Fibroblast of upper back skin (primary cell): ENCODE measurements at places on chromosomes 3 and 15.

- no peak for DNase-seq
Measured at GRCh38 chr3:69384326-69384725, 1.6 kb downstream of the FRMD4B start.

- peak; percentile 1 for DNase-seq
Measured at GRCh38 chr3:85259748-85260147, 301.0 kb downstream of the CADM2 start.

- DNase-seq: no peak
Measured at GRCh38 chr15:57522148-57522547, 69.6 kb upstream of the MYZAP start.

DNA sequence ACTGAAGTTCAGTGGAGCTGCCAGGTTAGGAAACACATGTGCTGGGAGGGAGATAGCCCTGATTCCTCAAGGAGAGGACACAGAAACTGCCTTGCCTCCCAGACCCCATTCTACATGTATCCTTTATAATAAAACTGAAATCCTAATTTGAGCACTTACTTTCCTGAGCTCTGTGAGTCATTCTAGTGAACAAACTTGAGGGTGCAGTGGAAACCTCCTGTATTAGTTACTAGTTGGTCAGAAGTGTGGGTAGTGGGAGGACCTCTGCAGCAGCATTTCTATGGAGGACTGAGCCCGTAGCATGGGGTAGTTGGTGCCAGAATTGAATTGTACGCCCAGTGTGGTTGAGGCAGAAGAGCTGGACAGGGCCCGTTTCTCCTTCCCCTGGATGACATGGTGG, 23.9 kb downstream of the ATP1B3 start:
- DNase-seq: no peak

DNA sequence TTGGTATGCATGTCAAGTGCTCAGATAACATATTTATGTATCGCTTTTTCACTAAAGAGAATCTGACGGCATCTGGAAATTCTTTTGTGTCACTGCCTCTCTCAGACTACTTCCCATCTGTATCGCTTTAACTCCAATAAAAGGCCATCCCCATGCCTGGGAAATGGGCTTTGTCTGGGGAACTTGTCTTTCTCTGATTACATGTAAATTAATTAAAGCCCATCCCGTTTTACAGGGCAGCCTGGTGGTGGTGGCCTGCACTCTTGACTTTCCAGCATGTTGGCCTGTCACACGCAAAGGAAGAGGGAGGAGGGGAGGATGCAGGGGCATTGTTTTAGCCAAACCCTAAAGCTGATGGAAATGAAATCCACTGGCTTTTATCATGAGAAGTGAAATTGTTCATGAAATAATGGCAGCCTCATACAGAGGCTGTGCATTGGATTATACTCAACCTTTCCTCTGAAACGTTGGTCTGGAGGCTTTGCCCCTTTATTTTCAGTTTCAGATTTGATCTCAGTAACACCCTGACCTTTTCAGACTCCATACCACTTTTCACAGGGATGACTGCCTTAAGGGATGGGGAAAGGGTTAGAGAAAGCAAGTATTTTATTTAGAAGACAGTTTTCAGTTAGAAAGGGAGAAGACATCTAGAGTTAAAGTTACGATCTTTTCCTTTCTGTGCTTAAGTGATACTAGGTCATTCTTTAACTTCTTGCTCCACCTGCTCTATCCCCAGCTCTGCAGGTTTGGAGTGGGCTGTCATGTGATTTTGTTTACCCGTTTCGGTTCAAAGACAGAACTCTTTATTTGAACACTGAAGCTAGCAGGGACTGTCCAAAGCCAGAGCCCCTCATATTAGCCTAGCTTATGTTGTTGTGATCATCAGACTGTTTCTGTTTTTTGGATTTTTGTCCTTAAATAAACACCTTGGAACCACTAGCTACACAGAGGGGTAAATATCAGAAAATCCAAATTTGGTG, 94.6 kb upstream of the CTDSPL start:
- peak; percentile 28 for DNase-seq

DNA sequence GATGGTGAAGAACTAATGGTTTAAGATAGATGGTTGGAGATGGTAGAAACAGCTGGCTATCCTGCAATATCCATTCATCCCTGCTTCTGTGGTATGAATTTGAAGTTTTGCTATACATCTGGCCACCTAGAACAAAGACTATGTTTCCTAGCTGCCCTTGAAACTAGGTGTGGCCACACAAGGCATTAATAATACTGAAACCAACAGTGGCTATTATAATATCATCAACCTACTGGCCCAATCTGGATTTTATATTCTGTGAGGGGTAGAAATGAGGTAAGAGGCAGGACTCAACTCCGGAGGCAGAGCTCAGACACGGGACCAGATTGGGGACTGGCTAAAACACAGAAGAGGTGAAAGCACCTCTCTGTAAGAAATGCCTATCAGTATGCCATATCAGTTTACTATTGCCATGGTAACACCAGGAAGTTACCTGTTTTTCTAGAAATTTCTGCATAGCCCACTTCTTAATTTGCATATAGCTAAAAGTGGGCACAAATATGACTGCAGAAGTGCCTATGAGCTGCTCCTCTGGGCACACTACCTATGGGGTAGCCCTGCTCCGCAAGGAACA, 8.4 kb downstream of the IFT80 start:
- DNase-seq: no peak

DNA sequence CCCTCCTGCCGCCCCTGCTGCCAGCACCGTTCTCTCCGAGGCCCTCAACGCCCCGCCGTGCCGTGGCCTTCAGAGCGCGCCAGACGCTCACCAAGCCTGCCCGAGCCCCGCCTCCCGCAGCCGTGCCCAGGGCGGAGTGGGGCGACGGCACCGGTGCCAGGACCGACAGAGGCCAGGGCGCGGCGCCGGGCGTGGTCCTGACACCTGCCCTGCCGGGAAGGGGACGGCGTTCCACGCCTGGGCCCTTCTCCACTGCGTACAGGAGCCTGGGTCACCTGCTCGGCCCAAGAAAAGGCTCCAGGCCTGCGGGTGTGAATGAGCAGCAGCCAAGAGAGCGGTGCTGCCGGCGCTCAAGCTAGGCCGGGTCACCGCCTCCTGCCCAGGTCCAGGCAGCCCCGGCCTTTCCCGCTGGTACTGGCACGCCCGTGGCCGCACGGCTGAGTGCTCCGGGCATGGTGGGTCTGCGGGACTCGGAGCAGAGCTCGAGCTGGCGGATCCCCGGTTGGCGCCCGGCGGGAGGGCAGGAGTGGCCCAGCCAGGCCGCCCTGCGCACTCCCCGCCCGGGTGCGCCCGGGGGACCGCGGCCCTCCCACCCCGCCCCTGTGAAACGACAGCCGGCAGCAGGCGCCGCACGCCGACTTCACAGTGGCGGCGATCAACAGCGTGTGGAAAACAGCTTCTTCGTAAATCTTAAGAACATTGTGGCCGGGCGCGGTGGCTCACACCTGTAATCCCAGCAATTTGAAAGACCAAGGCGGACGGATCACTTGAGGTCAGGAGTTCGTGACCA, 4.2 kb downstream of the OCA2 start:
- no peak for DNase-seq

DNA sequence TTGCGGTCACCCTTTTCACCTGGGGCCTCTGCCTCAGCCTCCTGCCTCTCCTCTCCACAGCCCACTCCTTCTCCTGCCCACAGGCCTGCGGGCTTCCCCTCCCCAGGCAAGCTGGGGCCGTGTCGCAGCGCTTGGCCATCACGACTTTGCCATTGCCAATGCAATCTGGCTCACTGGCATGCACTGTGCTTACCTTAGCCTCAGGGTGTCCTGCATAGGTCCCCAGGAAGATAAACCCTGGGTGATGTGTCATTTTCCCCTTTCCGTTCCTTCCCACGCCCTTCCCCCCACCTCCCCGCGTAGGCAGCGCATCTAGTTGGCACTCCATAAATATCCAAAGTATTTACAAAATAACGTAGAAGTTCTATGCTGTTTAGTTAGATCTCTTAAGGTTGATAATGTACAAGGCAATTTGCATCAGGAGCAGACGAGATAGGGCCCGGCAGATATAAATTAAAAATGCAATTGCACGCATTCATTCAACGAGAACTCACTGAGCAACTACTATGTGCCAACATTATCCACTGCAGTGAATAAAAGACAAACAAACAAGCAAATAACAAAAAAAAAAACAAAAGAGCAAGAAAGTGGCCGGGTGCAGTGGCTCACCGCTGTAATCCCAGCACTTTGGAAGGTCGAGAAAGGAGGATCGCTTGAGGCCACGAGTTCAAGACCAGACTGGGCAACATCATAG, 973 bp upstream of the COPG1 start:
- DNase-seq: no peak

DNA sequence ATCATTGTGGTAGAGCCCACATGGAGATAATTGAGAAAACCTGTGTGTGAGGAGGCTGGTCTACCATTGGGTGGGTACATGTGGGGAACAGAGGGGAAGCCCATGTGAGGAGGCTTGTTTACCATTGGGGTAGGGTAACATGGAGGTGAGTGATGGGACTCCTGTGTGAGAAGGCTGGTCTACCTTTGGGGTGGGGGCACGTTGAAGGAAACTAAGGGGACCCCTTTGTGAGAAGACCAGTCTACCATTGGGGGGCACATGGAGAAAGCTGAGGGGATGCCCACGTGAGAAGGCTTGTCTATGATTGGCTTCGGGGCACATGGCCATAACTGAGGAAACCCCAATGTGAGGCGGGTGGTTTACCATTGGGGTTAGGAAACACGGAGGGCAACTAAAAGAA, 158.5 kb downstream of the FBLN2 start:
- DNase-seq: no peak

GRCh38 chr3:9430733-9431132, 33.3 kb downstream of the SETD5 start:
- DNase-seq: peak; percentile 6

DNA sequence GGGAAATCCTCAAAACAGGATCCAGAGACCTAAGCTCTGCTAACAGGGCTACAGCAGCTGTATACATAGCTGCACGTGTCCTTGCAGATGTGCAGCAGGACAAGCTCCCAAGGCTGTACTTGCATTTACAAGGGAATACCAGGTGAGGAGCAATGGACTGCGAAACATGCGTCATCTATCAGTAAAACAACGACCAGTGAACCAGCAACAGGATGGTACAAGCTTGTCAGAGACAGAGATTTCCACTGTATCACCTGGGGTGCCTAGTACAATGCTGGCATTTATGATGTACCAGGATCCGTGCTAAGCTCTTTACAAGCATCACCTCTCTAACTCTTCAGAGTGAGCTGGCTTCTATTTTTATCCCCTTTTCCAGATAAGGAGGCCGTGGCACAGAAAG, 227.3 kb downstream of the FOXP1 start:
- DNase-seq: no peak

- DNase-seq: no peak
Measured at GRCh38 chr3:63352008-63352279, 73.8 kb downstream of the SYNPR start.

GRCh38 chr3:71724584-71725270, 475 bp downstream of the EIF4E3 start:
- no peak for DNase-seq

GRCh38 chr3:71707595-71707994, 17.6 kb downstream of the EIF4E3 start:
- peak; percentile 55 for DNase-seq

DNA sequence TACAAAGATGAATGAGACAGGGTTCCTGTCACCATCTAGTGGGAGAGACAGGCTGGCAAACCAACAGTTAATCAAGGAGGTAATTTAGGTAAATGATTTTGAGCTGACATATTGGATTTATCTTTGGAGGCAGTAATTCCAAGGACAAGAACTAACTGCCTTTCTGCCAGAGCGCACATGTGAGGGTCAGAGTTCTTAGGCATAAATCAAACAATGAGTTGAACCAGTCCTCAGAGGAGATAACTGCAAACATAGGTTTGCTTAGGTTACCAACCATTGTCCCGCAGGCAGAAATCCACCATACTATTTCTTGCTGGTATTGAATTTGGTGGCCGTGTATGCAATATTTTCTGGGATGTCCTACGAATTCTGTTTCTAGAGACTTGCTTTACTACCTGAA, 14.2 kb upstream of the PPP1R2 start:
- no peak for DNase-seq

DNA sequence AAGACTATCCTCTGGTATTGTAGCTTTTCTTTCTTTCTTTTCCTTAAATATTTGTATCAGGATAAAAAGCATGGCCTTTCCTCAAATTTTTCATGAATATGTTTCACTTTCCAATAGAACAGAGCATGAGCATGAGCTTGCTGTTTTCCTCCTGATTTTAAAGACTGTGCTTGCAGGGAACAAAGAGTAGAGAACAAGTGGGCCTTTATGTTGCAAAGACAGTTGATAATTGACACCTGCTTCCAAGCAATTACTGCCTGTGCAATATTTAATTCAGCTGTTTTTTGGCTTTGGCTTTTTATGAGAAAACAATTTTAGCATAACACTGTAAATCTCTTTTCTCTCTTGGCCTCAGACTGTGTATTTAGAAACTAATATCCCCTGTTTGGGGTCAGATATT, 263.6 kb upstream of the AZI2 start:
- DNase-seq: no peak

DNA sequence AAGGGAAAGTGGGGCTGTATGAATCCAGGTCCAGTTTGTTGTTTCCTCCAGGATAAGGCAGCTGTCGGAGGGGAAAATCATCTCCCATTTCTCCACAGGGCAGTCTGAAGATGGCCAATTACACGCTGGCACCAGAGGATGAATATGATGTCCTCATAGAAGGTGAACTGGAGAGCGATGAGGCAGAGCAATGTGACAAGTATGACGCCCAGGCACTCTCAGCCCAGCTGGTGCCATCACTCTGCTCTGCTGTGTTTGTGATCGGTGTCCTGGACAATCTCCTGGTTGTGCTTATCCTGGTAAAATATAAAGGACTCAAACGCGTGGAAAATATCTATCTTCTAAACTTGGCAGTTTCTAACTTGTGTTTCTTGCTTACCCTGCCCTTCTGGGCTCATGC, 911 bp downstream of the CCRL2 start:
- DNase-seq: no peak

DNA sequence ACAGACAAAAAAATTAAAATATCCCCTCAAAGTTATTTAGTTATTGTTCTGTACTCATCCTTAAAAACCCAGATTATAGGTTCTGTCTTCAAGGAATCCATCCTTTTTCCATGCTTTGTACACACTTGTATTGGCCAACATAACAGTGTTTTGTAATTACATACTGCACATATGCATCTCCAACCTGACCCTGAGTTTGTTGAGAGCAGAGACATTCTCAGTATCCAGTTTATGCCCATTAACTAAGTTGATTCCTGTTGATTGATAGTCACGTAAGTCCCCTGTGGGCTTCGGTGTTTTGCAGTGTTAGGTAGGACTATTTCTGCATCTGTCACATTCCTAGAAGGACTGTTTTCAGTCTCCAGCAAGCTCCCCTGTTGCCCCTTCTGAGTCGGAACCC, 33.6 kb downstream of the MOBP start:
- DNase-seq: no peak

GRCh38 chr3:29515451-29515850, 234.6 kb downstream of the RBMS3 start:
- DNase-seq: peak; percentile 58

DNA sequence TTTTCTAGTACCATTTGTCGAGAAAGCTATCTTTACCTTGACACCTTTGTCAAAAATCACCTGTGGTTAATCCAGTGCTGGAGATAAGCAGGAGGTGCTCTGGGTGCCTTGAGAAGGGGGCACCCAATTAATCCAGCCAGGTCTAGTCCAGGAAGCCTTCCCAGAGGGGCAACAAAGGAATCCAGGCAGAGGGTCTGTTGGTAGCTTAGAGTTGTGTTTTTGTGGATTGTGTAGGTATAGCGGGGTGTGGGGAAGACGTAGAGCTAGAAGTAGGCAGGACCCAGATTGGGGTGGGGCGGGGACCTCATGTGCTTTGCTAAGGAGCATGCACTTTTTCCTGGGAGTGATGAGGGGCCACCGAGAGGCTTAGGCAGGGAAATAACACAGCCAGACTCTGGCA, 6.0 kb upstream of the PIGZ start:
- no peak for DNase-seq
